ENCODE measurements at places on chromosomes 7 and 10.

DNA sequence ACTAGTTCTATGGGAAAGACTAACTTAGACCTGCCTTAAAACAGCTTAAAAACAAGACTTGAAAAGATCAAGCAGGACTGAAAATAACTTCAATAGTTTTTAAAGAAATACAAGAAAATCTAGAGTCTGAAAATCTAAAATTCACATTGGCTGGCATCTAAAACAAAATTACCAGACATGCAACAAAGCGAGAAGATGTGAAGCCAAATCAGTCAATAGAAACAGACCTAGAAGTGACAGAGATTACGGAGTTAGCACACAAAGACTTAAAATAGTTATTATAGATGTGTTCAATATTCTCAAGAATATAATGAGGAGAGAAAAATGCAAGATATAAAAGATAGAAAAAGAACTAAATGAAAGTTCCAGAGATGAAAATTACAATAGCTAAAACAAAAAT is 78.3 kb upstream of the DIP2C start:
- DNase-seq, result no peak

DNA sequence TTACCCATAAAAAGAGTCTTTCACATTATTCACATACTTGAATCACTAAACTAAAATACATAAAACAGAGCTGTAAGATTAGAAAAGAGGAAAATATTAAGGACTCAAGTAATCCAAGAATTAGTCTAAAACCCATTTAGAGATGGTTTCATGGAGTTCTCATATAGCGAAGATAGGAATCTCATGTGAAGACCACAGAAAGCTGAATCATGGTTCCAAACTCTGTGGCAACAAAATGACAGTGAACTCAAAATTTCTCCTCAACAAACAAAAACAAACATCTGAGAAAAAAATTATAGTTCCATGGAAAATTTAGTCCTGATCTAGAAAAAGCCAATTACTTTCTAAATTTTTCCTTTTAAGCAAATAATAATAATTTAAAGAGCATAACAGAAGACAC is 34.6 kb downstream of the BAZ1B start:
- no peak for DNase-seq

DNA sequence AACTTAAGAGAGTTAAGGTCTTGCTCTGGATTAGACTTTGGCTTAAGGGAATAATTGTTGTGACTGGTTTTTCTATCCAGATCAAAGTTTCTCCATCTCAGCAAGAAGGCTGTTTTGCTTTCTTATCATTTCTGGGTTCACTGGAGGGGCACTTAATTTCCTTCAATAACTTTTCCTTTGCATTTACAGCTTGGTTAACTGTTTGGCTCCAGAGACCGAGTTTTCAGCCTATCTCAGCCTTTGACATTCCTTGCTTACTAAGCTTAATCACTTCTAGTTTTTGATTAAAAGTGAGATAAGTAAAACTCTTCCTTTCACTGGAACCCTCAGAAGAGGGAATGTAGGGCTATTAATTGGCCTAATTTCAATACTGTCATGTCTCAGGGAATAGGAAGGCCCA is 76.4 kb downstream of the LARP4B start:
- DNase-seq, result no peak

GRCh38 chr7:30104157-30104556 is 30.6 kb upstream of the MTURN start:
- DNase-seq, result no peak

DNA sequence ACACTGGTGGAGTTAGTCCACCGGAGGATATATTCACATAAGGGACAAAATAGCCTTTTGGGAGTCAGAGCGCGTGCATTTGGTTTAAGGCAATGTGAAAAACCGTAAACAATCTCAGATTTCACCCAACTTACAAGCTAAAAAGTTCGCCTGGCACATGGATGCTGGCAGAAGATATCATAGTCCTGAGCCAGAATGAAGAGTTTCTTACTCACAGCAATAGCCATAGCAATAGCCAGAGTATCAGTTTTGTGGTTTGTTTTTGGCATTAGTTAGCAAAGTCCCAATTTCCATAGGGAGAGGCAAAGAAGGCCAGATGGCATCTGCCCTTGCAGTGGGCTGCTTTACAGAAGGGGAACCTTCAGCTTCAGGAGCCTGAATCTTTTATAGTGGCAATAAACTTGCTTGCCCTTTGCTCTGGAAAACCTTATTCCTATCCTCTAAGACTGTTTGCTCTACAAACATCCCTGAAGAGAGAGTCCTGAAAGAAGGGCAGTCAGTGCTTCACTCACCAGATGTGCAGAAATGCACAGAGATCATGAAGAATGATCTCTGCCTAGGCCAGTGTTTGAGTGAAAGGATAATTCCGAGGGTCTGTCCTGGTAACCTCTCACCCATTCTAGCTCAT is 28.7 kb upstream of the RSBN1L start:
- no peak for DNase-seq

- DNase-seq, result no peak
These were observed at the start of gene VWC2 for GRCh38 chr7:49773218-49773935. Gene VWC2 (plus strand): TSS chr7:49773638. CDS start chr7:49775436, 1,798 bp downstream.

DNA sequence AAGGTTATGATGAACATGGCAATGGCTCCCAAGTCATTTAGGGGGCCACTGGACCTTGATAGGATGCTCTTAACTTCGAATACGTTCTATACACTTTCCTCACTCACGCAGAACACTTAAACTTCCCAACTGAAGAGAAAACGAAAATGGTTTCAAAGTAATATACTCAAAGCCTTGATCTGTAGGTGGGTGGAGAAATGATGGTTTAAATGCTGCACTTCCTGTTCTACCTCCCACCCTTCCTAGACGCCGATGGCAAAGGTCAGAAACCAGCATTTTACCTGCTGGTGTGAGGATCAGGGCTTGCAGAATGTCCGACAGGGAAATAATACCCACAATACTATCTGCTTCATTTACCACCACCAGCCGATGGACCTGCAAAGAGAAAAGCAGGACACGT is 40.5 kb upstream of the RHEB start:
- DNase-seq, result no peak

DNA sequence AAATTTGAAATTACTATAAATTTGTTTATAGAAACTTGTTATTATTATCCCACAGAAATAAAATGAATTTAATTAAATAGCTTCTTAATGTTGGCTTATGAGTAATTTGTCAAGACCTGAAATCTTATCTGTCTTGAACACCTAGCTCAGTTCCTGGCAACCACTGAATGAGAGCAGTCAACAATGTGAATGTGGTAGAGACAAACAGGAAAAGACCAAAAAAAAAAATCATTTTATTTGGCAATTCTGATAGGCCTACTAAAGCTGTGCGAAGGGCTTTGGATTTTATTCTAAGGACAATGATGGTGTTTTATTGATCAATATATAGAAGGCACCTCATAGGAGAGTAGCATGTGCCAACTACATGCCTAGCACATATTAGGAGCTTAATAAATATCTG is 127.8 kb upstream of the RSU1 start:
- no peak for DNase-seq

DNA sequence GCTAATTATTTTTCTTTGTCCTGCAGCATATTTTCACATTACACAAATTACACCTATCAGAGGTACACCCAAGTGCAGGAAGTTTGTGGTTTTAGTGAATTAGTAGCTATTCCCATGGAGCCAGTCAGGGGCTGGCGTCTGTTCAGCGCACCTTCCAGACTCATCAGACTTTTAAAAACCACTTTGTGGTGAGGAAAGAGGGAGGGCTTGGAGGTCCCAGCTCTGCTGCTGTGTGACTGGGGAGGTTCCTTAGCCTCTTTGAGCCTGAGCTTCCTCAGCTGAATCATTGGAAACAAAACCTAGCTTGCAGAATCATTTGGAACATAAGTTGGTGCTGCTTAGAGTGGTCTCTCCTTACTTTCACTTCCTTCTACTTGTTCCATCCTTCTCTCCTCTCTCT is 175.4 kb downstream of the SORCS3 start:
- no peak for DNase-seq

DNA sequence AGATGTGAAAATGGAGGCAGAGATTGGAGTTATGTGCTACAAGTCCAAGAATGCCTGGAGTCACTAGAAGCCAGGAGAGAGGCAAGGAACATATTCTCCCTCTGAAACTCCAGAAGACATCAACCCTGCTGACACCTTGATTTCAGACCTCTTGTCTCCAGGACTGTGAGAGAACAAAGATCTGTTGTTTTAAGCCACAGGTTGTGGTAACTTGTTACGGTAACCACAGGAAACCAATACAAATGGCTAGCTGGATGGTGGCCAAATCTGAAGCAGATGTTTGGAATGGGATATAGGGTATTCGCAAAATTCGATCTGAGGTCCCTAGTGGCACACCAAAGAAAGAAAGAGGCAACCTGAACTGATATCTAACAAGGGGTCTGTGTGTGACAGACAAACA is 129.0 kb downstream of the HERPUD2 start:
- no peak for DNase-seq

- DNase-seq, result no peak
These were observed 42.3 kb downstream of the CTBP2 start for GRCh38 chr10:125118011-125118611.

DNA sequence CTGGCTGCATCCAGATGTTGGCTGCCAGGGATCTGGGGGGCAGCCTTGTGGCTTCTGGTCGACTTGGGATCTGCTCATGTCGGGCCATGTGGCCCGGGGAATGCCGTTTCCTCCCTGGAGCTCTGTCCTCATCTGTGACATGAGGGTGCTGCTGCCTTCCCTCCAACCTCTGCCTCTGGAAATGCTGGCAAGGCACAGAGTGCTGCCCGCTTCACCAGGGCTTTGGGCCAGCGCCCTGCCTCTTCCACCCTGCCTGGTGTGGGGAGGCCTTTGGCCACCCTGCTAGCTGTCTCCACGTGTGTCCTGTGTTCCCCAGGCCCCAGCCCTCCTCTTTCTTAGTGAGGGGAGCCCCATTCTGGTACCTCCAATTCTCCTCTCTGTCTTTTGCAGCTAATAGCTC is 5.8 kb upstream of the SMARCD3 start:
- DNase-seq, result no peak

DNA sequence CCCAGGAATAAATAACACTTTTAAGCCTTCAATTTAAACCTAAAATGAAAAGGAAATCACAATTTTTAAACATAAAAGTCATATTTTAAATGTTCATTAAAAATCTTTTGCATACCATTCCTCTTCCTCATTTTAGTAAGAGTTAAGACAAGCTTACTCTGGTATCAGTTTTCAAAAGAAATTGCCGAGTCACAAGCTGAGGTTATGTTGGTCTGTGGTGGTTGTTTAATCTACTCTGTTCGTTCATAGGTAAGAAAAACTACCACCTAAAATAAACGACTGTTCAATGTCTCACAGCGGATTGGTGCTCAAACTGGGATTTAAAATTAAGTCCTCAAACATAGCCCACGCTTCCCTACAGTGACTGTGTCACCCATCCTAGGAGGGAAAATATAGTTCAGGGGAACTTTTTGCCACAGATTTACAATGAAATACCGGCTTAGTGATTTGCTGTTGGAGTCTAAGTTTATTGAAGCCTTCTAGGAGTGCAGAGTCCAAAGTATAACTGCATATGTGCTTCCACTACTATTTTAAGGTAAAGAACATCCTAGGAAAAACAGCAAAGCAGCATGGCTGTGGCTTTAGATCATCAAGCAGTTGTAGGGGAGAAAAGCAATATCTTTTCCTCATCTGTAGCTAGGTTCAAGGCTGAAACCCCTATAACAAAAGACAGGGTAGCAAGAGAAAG is 61.1 kb downstream of the GNAT3 start:
- no peak for DNase-seq
